ENCODE measurements at places on chromosomes 12 and 14.

DNA sequence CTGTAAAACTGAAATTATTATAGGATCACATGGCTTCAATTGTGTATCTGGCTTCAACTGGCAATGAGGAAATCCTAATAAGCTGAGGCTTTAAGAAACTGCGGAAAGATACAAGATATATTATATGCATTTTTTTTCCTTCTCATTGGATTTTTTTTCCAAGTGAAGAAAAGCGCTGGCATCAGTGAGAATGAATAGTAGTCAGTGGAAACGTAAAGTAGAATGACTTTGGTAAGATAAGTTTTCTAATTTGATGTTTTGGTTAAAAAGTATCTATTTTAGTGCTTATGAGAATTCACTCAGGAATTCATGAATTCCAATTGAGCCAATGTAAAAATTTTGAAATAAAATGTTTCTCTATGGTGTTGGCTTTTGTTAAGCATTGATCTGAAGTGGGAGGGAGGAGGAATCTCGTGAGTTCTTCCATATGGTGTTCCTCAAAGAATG, 173.5 kb upstream of the FRMD6 start:
- DNase-seq, result no peak

DNA sequence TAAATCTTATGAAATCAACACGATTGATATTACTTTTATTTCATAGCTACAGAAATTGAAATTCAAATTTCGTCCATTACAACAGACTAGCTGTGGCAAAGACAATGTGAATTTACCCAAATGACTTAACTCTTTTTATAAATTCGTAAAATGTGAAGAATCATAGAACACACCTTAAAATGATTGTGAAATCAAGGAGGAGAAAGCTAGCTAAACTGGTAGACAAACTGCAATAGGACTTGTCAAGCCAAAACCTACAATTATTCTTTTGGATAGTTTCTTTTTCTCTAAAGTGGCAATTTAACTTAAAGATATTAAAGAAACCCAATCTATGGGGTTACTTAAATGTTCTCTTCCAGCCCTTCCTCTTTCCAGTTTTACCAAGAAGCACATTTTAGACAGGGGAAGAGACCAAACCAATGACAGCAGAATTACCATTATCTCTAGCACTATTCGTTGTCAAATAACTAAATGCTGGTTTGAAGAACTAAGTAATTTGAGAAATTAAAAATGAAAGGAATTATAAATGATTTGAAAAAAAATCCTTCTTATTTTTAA, 807 bp upstream of the SLC16A7 start:
- no peak for DNase-seq

- DNase-seq, result peak; percentile 55
Observed at GRCh38 chr12:55738123-55739024, 4.5 kb upstream of the GDF11 start.

DNA sequence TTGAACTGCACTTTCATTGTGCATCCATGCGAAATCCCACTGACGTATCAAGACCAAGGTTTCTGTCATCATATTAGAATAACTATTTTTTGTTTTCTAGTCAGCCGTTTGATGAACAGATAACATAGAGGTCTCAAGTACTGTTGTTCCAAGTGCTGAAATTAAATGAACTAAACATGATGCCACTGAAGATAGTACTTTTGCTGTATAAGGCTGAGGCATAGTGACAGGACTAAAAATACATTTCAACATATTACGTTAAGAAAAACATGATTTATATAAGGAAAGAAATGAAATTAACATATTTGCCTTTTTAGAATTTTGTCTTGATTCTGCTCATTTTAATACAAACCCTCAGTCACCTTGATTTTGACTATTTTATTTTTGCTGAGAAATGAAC, 82.2 kb downstream of the ANO6 start:
- no peak for DNase-seq

DNA sequence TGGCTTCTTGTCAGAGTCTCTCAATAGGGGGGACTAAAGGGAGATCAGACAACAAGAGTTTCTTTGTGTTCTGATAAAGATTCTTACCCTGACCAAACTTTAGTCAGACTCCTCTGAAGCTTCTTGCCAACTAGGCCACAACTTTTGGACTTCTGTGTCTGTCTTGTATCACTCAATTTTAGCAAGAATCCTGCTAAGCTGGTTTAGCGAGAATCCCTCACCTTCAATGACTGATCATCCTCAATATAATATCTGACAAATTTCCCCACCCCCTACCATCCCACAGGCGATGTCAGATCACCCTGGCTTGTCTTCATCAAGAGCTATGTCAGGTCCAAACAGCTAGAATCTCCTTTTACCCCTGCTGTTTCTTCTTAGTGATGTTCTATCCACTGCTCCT, 215.2 kb downstream of the RASSF9 start:
- no peak for DNase-seq

DNA sequence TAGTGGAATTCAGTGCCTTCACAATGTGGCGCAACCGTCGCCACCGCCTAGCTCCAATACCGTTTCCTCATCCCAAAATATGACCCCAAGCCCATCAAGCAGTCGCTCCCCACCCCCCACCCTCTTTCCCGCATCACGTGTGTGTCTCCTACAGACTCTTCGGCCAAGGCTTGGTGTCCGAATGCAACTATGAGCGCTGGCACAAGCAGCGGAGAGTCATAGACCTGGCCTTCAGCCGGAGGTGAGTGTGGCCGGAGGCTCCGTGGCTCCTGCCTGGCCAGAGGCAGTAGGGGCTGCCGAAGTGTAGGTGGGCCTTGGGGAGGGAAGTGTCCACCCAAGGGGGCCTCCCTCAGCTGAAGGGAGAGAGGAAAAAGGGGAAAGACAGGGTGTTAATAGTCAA, 15.8 kb downstream of the CYP46A1 start:
- no peak for DNase-seq

DNA sequence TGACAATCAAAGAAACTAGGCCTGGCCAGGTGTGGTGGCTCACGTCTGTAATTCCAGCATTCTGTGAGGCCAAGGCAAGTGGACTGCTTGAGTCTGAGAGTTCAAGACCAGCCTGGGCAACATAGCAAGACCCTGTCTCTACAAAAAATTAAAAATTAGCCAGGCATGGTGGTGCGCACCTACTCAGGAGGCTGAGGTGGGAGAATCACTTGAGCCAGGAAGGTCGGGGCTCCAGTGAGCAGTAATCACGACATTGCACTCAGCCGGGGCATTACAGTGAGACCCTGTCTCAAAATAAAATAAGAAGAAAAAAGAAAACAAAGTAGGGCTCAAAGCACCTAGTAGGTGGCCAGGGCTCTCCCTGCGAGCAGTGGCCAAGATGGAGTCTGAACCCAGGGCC, 79.1 kb downstream of the CHGA start:
- DNase-seq, result no peak

- DNase-seq, result no peak
Observed at GRCh38 chr12:26192142-26192541, 3.2 kb upstream of the SSPN start.

- no peak for DNase-seq
Observed at GRCh38 chr12:110176745-110177144, 52.6 kb downstream of the IFT81 start.

DNA sequence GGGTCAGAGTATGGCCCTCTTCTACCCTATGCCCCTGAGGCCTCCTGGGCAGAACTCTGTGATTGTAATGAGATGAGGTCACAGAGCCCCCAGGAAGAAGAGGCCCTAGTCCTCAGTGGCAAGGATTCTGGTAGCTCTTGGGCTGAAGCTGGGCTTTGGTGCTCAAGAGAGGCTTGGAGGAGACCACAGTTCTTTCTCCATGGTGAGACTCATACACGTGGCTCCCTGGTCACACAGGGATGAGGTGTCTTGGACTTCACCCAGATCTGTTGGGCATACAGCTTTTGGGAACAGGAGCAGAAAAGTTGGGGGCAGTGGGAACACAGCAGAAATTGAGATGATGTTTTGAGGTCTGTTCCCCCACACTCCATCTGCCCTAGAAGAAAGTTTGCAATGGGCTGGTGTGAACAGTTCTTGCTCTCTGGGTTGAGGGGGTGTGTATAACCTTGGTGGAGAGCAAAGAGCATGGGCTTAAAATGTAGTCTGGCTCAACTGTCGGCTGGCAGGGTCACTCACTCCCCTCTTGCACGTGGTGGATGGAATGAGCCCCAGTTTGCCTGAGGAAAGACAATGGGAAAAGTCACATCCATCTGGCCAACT, at the start of gene KRT86:
TSS of gene KRT86 (plus strand) at position 125 of the 600 bp plus-strand sequence. CDS start 27,272 bp downstream, outside the sequence.
- no peak for DNase-seq

- DNase-seq, result no peak
Observed at GRCh38 chr12:93094988-93095737, 166.1 kb upstream of the EEA1 start.

DNA sequence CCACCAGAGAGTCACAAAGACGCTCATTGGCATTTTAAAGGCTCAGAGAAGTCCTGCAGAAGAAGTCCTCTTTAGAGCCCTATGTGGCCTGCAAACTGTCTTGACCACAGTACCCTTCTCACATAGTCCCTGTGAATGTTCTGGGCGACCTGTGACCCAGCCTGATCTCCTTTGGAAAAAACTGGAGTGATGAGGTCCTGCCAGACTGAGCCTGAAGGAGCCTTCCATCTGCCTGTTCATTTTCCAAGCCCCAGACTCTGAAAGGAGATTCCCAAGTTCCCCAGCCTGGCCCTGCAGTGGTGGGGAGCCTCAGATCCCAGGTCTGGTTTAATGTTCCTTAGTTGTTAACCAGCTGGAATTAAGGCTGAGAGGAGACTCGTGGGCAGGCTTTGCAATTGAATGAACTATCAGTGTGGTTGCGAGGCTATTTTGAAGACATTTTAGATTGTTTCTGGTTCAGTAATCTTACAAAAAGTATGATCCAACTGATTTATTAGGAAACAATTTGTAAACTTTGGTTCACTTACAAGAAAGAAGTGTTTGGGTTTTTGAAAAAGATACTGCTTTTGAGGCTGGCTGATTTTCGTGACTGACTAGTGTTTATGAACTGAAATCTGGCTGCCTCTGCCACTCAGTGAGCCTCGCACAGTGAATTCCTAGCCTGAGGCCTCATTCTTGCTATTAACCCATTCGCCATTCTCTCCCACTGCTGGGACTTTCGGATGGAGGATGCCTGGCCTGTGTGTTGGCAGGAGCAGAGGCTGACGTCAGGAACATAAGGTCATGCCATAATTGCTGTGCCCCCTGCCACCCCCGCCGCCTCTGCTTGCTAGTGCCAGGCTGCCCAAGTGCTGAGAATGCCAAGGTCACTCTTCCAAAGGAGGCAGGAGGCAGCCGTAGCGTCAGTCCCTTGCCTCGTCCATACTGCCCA, 249.0 kb downstream of the CACNA1C start:
- no peak for DNase-seq

GRCh38 chr14:31265701-31266398, 58.3 kb upstream of the HECTD1 start:
- DNase-seq, result no peak

DNA sequence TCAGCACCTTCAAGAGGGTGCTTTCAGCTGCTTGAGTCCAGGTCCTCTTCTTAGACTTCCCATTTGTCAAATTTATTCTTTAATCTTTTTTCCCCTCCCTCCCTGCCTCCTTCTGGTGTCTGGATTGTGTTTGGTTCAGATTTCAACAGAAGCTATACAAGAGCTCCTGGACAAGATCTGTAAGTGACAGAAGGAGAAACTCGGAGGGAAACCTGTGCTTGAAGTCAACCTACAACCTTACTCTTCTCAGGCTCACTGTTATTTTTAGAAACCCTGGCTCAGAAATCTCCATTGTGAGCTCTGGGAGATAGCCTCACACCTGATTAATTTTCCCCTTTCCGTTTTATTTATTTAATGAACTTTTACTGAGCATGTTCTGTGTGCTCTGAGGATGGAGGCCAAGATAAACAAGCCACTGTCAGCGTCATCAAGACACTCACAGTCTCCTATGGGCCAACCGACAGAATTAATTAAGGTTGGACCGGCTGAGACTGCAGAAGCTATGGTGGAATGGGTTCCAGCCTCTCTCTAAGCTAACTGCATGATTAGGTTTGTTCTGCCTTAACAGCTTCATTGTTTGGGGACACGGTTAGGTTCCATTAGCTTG, 13.5 kb downstream of the PDE1B start:
- no peak for DNase-seq

DNA sequence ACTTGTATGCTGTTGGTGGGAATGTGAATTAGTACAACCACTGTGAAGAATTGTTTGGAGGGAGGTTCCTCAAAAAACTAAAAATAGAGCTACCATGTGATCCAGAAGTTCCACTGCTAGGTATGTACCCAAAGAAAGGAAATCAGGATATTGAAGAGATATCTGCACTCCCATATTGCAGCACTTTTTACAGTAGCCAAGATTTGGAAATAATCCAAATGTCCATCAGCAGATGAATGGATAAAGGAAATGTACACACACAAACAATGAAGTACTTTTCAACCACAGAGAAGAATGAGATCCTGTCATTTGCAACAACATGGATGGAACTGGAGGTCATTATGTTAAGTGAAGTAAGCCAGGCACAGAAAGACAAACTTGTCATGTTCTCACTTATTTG, 25.9 kb downstream of the TIGAR start:
- no peak for DNase-seq

DNA sequence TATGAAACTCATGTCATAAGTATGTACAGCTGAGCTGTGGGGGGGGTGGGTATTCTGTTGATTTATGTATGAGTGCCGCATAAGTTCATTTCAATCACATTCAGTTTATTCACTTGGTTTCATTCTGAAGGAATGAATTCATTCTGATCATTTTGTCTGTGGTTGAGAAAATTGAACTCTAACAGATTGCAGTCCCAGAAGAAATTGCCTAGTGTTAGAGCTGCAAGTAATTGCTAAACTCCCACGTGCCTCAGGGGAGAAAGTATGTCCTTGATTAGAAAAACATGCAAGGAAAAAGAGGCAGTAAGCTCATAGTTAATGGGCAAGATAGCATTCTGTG, 442.4 kb upstream of the MGAT4C start:
- no peak for DNase-seq

DNA sequence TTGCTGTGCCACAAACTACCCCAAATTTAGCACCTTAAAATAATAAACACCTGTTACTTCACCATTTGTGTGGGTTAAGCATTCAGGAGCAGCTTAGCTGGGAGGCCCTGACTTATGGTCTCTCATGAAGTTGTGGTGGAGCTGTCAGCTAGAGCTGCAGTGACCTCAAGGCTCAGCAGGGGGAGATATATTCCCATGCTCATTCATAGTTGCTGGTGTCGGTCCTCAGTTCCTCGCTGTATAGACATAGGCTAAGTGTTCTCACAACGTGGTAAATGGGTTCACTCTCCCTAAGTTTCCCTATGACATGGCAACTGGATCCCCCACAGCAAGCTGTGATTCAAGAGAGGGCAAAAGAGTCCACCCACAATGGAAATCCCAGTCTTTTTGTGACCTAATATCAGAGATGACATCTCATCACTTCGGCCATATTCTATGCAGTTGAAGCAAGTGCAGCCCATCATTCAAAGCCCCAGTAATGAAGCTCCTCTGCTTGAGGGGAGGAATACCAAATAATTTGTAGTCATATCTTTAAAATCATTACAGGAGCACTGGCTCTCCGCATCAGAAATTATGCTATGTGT, 41.1 kb downstream of the PRB3 start:
- no peak for DNase-seq

DNA sequence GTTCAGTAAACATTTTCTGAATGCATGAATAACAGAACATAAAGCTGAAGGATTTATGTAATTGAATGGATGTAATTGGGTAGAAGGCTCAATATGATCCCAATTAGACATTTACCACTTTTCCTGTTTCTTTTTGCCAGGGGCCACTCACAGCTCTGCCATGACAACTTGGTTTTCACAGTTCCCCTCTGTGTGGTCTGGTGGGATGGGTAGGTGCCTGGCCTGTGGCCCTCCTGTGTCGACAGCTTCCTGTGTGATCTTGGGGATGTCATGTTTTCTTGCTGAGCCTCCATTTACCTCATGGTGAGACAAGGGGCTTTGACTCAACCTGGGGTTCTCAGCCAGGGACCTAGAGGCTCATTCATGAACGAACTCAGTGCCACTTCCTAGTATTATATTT, 12.6 kb upstream of the SERPINA10 start:
- no peak for DNase-seq

GRCh38 chr12:118188690-118189371, 52.9 kb downstream of the PEBP1 start:
- no peak for DNase-seq
